Stimulated activated CD8-positive, alpha-beta memory T cell treated with anti-CD3 and anti-CD28 coated beads, Interleukin-15, amount 100 ng/mL, for 48 hours (primary cell): ENCODE measurements at places on chromosomes 5 and 9.

- DNase-seq = no peak
Observed at GRCh38 chr5:122152266-122152900, 23.0 kb downstream of the ZNF474 start.

DNA sequence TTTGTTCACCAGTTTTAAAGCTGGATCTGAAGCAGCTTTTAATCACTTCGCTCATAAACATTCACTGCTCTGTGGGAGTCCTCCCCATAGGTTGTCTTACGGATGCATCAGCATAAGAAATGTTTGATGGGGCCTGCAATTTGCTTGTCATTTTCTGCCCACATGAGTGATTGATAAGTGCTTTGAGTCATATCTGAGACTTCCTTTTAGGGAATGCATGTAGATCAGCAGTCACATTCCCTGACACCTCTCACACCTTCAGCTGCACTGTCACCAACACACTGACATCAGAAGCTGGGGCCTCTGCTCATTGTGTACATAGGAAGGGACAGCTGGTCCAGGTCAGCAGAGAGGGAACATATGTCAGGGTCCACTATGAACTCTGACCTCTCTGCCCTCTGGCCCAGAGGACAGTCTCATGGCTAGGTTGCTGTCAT is 84.1 kb upstream of the SPATA31D4 start:
- DNase-seq = no peak

DNA sequence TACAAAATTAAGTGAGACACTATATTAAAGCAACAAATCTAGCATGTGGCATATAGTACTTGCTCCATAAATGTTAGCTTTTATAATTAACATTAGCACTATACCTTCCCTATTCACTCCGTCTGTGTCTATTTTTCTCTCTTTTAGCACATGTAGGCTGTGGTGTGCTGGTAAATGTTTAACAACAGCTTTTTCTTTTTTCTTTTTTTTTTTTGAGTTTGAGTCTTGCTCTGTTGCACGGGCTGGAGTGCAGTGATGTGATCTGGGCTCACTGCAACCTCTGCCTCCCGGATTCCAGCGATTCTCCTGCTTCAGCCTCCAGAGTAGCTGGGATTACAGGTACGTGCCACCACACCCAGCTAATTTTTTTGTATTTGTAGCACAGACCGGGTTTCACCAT is 62.1 kb downstream of the SPRY4 start:
- DNase-seq = no peak

DNA sequence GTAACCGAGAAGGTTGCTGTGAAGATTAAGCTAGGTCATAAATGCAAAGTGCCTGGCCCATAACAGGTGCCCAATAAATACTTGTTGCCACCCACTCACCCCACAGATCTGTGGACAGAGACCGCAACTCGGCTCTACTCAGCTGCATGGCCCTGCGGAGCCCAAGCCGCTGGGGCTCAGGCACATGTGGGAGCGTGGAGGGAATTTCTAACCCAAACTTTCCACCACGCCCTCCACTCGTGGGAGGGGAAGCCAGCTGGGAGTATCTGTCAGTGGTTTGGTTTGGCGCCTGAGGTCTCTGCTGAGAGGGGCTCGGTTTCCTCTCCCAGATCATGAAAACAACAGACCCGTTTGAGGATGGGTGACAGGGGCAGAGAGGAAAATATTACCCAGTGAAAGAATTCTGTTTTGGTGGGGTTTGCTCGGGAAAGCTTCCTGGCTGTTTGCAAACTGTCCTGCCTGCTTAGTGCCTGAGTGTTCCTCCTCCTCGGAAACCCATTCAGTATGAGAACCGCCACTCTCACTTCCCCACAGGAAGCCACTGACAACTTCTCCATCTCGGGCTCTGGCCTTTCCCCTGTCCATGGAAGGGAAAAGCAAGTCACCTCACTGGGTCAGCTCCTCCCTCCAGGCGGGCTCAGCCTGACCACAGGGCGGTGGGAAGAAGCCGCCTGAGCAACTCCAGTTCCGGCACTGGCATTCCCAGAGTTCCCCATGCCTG is 60.1 kb downstream of the RGS3 start:
- DNase-seq = peak; percentile 81

GRCh38 chr9:120758544-120758943 is 34.7 kb downstream of the FBXW2 start:
- DNase-seq = no peak

DNA sequence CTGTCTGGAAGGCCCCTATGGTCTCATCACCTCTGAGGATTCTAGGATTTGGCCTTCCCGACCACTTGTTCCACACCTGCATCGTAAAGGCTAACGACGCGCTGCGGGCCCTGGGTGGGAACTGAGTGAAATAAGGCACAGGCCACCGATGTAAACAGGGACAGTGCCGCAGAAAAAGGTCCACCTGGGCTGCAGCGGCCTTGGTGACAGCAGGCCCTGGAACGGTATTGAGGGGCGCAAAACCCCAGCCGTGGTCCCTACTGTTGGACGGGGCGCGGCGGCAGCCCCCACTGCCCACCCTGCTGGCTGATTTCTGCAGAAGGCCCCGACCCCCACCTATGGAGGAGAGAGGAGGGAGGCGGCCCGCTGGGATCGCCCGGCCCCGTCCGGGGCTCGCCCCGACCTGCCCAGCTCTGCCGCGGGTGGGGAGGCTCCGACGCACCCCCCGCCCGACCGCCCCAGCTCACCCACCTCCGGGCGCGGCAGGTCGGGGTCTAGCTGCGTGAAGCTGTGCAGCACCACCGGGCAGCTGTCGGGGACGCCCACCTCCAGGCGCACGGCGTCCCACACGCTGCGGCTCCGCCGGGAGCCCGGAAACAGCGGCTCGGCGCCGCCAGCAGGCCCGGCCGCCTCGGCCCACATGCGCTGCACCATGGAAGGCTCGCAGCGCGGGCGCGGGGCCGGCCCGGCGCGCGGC is 391 bp downstream of the RALGDS start:
- no peak for DNase-seq

GRCh38 chr5:96493219-96493790 is 60.3 kb upstream of the PCSK1 start:
- DNase-seq = no peak

GRCh38 chr5:32760091-32760509 is 49.0 kb downstream of the NPR3 start:
- no peak for DNase-seq

DNA sequence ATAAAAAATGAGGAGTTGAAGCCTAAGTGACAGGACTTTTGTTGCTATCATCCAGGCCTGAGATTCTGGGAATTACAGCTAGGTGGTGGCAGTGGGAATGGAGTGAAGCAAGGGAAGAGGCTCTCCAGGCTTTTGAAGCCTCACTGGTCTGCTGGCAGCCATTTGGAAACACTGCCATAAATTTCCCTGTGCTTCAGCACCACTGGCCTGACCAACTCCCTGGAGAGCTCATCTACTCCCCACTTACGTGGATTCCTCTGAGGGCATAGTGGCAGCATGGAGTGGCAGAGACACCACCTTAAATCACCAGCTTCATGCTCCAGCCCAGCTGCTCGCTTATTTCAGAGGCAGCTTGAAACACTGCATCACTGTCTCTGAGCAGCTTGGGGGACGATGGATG is 518.2 kb downstream of the TLR4 start:
- DNase-seq = no peak

- DNase-seq = no peak
Observed at GRCh38 chr9:16960084-16960483, 89.6 kb upstream of the BNC2 start.
